ENCODE measurements at places on chromosomes 12 and 14.

DNA sequence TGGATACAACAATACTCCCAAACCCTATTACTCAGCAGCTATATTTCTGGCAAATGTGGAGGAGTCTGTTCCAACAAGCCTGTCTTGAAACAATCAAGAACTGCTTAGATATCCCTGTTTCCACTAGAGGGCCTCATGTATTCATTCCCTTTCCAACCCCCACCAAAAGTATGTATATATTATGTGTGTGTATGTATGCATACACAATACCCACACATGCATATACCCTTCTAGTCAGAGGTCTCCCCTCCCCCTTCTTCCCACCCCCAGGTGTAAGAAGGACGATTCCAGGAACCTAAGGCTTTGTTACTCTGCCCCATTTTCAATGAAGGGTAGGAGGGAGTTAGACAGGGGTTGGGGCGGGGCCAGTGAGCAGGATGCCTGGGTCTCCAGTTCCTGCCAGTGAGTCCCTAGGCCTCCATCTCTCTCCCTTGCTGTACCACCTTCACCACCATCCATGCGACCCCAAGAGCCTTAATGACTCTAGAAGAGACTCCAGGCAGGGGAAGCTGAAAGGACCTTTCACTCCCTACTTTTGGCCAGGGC, at the start of gene DGKA:
DGKA (plus strand) TSS at position 392 of the 546 bp plus-strand sequence. CDS start 5,342 bp downstream, outside the sequence.
- DNase-seq, result peak; percentile 63

DNA sequence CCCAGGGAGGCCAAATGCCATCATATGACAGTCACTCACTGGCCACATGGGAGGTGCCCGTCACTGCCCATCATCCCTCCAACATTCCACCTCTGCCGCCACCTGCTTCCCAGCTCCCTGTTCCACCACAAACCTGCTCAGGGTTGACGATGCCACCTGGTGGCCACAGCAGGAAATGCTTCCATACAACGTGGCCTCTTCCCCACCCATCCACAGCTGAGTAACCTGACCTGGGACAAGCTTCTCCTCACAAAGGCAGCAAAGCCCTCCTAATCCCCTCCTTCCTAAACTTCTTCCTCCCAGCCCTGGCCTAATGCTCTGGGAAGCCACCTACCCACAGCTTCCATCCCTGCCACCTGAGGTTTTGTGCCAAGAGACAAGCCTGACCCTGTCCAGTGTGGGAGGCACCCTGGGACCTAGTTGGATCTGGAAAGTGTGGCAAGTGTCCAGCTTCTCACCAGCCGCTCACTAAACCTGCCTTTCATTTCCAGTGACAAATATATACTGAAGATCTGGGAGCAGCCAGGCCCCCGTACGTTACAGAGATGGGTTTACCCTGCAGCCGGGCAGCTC, 4.3 kb downstream of the DEGS2 start:
- no peak for DNase-seq

DNA sequence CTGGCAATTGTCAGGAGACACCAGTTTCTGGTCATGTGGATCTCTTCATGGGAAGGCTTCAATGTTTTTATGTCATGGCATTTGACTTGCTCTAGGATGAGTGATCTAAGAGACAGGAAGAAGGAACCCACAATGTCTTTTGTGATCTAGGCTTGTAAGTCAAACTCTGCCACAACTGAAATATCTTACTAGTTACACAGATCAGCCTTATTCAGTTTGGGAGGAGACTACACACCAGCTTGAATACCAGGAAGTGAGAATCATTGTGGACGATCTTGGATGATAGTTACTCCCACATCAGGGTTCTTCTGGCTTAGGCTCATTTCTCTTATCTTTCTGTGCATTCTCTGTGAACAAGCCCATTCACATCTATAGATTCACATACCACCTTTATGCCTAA, 236.2 kb upstream of the FBXO33 start:
- no peak for DNase-seq

GRCh38 chr14:76051717-76052465, 66.3 kb downstream of the IFT43 start:
- DNase-seq, result no peak

- peak; percentile 16 for DNase-seq
These were observed 14.1 kb downstream of the FBXW8 start for GRCh38 chr12:116924558-116925453.

GRCh38 chr12:82867762-82868500, 181.2 kb downstream of the TMTC2 start:
- DNase-seq, result no peak

- no peak for DNase-seq
These were observed at the start of gene GPR135 for GRCh38 chr14:59465316-59466135. Gene GPR135, minus strand, starts transcription at chr14:59465380. Its CDS starts 154 bp downstream, at chr14:59465226.

DNA sequence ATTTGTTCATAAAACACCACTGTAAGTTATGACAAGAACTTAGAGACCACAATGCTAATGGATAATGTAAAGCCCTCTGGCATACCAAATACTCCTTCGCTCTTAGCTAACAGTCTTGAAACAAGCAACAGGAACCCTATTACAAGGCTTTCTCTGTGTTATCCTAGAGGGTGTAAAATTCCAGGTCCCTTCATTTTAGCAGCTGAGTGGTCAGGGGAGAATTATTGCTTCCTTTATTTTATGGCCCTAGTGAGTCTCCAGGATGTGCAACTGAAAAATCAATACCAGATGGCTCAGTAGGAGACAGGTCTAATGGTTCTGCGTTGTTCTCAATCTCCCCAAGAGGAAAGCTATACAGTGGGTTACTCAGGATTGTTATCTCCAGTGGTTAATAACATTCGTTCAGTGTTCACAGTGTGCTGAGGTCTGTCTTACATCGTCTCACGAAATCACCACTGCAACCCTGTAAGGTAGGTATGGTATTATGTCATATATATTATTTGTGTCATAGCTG, 172.7 kb upstream of the CNOT2 start:
- DNase-seq, result no peak

DNA sequence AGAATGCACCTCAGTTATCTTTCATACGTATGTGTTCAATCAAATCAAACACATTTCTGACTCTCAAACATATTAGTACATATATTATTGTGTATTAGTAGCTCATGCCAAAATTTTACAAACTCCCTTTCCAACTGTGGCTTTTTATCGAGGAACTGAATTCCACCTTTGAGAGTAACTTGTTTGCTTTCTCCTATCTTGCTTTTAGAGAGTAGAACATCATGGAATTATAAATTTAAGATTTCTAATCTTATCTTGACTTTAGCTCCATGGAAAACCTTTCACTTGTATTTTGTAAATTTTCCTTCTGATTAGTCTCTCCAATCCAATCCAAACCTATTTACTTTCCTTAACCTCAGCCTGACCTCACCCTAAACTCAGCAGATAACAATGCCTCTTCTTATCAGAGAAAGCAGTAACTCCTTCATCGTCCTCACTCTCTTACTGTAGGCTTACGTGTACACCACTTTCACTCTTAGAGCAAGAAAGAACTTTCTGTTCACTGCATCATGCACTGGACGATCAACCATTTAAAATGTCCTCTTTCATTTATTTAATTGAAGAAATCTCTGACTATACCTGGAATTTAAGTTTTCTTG, 164.5 kb downstream of the TMTC3 start:
- DNase-seq, result no peak

GRCh38 chr12:93514853-93515252, 47.5 kb downstream of the MRPL42 start:
- no peak for DNase-seq

GRCh38 chr12:110661337-110661972, 27.5 kb downstream of the HVCN1 start:
- peak; percentile 13 for DNase-seq

DNA sequence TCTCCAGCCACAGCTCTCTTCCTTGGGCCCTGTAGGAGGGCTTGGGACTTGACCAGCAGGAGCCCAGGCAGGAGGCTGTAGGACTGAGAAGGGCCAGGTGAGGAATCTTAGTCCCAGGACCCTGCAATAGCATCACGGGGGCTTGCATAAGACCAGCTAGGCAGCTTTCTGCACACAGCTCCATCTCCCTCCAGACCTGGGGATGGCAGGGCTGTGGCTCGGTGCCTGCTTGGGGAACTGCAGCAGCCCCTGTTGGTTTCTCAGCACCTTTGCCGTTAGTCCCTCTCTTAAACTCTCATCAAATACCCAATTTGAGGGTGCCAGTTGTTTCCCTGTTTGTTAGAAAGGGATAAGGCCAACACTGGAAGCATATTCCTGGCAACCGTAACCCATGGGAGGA, 14.3 kb downstream of the DIO3 start:
- no peak for DNase-seq

DNA sequence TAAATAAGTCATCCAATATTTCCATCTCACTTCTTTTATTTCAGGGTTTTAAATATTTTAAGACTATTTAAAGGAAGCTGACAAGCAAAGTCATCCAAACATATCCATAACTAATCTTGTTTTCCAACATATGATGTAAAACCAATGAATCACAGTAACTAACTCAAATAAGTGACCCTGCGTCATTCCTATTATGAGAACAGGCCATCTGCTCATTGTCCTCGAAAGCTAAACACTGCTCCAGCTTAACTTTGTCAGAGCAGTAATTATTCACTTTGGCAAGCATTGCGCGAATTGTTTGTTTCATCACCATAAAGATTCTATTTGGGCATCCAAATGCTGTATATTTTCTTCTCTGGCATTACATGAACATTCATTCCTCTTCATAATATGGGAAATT, 99.1 kb downstream of the CAPZA3 start:
- no peak for DNase-seq

DNA sequence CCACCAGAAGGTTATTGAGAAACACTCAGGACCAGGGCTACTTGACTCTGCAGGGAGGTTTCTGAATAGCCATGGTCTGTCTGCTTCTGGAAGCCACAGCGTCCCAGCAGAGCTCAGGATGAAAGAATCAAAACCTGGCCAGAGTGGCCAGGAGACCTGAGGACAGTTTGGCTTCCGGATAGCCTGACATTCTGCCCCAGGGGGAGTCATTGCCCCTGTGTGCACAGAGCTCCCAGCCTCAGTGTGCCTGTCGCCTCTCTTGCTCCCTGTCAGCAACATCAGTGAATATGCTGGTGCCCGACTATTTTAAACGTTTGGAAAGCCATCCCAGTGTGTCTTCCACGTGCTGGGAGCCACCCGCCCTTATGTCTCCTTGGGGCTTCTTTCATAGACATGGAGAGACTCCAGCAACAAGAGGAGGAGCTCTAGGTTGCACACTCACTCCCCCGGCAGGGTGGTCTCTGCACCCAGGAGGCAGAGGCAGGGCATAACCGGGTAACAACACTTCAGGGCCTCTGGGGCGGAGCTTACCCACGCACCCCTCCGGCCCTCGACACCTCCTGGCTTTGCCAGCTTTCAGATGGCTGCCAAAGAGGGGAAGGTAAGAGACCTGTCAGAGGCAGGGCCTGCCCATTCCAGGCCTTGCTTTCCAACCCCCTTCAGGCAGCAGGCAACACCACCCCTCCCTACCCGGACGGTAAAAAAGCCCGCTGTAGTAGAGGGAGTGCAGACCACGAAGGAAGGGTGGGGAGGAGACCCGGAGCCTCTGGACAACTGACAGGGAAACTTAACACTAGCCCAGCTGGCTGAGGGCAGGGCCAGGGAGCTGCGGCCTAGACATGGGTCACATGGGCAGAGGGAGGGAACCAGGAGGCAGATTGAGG, 19.0 kb upstream of the SLC6A12 start:
- DNase-seq, result no peak

- DNase-seq, result no peak
These were observed 19.2 kb downstream of the INTS13 start for GRCh38 chr12:26918321-26919215.

- DNase-seq, result no peak
These were observed 336.5 kb downstream of the FSCB start for GRCh38 chr14:44170556-44170955.

DNA sequence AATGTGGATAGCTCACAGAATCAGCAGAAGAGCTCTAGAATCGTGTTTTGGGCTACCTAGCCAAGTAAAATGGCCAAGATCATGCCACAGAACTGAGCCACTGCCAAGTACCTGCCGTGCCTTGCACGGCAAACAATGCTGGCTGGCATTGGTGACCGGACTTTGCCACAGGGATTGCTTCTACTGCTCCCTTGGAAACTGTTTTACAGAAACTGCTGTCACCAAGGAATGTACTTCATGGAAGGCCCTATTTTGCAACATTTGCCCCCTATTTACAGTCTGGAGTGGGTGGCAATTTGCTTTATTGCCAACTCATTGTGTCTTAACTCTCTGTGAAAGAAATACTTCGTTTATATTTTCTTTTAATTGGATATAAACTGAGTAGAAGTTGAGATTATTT, 49.0 kb downstream of the BORCS5 start:
- no peak for DNase-seq

- DNase-seq, result no peak
These were observed 24.8 kb upstream of the EML1 start for GRCh38 chr14:99768381-99768780.

DNA sequence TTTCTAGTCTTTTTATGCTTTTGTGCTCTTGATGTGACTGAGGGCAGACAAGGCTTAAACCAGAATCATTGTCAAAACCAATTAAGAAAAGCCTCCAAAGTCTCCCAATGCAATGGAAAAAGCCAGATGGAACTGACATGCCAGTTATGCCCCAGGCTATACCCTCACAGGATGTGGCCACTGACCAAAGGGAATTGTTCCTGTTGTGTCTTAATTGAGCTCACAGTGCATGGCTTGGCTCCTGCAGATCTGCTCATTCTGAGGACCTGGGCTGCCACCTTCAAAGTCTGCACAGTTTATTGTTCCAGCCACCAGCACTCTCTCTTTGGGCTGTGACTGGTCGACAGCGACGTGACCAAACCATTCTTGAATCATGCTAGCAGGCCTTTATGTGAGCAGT, 17.1 kb upstream of the BICD1 start:
- no peak for DNase-seq

GRCh38 chr12:112439769-112440168, 21.0 kb downstream of the PTPN11 start:
- no peak for DNase-seq

All from activated T-helper 9 cell treated with anti-CD3 and anti-CD28 coated beads, Interleukin-2, amount 50 U/mL, for 16 hours (primary cell).